Activated CD4-positive, alpha-beta T cell treated with anti-CD3 and anti-CD28 coated beads for 24 hours (primary cell): ENCODE measurements at places on chromosomes 4 and X.

- no peak for DNase-seq
These were observed 268.8 kb upstream of the SMIM31 start for GRCh38 chr4:164485136-164485535.

DNA sequence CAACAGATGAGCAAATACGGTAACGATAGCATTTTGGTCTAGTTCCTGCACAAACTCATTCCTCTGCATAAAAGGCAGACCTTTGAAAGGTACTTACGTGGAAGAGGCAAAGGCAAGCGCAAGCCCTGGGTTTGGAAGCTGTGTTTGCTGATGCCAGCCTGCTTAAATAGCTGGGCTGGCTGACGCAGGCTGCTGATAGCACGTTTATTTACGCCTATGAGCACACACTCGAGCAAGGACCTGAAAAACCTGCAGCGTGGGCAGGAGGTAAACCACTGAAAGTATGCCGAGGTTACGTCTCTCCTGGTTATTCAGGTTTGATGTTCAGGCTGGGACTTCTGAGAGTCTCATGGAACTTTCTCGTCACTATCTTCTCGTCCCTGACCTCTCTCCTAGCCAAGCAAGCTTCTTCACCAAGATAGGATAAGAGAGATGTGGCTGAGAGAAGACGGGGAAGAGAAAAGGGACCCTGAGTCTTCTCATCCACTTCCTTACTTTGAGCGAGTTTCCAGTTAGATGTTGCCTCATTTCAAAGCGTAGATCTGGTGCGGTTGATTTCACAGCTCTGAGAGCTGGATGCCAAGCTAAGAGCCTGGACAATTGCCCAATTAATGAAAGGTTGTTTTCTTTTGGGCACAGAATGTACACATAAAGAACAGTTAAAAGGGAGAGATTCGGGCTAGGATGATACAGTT is at the start of gene HOPX:
TSS of gene HOPX (minus strand) at position 139 of the 695 bp plus-strand sequence. CDS start 23,480 bp downstream, outside the sequence.
- DNase-seq: peak; percentile 52

DNA sequence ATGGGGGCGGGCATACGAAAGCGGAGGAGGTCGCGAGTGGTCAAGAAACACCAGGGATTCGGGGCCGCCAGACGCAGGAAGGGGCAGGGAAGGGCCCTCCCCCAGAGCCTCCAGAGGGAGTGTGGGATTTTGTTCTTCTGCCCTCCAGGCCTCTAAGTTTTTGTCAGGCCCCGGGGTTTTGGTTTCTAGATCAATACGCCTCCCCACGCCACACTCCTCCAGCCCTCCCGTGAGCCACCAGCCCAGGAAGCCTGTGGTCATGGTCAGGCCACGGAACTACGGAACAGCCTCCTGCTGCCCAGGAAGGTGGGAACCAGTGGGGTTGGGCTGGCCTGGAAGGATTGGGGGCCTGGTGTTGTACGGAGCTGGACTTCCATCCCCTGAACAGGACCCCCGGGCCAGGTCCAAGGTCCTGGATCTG is 38.4 kb downstream of the CPLX1 start:
- DNase-seq: no peak

DNA sequence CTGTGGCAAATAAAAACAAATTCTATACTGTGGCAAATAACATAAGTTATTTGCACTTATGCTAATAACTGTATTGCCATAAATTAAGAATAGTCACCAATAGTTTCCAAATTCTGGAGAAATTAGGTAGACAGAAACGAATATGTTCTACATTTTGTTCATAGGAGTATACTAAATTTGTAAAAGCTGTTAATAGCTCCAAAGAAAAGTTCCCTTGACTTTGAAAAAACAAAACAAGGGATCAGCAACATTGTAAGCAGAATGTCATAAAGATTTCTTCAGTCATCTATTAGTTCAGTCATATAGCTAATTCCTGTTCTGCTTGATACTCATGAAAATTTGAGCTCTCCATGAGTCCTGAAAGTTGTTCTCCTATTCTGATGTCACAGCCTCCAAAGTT is 1472.8 kb downstream of the C4orf33 start:
- DNase-seq: no peak

DNA sequence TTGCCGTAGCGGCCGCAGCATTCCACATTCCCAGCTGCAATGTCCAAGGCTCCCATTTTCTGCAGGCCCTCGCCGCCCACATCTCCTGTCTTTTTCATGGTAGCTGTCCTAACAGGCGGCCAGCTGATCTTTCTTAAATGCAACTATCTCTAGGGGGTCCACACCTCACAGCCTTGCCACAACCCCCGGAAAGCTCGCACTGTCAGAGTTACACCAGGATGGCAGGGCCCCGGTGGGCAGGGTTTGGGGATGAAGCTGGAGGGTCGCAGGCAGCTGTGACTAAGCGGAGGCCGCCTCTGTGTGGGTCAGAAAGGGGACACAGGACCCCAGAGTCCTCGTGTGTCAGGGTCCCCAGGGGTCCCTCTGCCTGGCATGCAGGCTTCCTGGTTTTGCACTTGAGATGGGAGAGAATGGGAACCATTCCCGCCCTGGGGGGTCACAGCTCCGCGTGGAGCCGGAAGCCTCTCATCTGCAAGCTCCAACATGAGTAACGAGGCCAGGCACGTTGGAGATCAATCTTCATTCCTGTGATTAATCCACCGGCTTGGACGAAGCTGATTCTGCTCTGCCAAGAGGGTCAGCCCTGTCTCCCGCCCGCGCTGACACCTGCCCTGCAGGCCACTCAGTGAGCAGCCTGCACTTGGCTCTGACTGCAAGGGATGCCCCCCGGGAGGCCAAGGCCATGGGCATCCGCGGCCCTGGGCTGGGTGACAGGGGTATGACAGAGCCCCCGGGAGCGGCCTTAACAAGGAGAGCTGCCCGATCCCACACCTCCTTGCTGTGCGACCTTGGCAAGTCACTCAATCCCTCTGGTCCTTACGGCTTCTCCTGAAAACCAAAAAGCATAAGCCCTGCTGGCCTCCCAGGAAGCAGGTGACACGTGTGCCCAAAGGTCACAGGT is 97.9 kb downstream of the ADRA2C start:
- DNase-seq: no peak

DNA sequence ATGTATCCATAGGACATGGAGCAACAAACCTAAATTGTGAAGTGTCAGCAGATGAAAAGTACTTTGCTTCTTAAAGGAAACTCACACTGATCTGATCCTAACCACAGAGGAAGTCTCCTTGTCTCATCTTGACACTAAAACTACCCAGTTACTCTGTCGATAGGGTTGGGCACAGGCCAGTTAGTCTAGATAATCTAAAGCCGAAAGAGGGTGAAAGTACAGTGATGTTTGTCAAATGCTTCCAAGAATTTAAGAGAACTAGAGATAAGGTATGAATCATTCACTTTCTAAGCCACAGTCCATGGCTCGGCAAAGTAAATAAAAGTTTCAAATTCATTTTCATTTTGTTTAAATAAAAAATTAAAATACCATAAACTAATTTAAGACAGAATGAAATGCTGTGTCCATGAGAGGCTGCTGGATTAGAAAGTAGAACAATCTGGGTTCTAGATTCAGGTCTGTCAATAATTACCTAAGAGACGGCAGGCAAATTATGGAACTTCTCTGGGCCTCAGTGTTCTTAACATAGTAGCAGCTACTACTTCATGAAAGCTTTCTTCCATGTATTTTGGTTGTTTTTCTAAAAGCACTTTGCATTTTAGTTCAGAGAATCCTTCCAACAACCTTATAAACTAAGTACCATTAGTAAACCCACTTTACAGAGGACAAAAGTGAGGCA is 176.7 kb downstream of the LDB2 start:
- DNase-seq: no peak

GRCh38 chr4:72118017-72118416 is 86.2 kb downstream of the NPFFR2 start:
- DNase-seq: no peak

DNA sequence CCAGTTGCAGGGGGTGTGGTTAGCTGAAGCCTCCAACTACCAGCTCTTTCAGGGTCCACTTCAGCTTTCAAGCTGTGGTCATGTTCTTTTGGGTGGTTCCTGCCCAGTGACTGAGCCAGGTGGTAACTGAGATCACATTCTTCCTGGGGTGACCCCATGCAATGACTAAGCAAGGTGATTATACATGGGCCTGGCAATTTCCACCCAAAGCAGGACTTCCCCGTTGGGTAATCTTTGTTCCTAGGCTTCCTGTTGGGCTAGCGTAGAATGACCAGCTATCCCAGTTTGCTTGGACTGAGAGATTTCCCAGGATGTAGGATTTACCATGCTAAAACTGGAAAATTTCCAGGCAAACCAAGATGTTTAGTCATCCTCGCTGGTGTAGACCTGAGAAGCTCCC is 18.4 kb upstream of the MAGEB17 start:
- DNase-seq: no peak

DNA sequence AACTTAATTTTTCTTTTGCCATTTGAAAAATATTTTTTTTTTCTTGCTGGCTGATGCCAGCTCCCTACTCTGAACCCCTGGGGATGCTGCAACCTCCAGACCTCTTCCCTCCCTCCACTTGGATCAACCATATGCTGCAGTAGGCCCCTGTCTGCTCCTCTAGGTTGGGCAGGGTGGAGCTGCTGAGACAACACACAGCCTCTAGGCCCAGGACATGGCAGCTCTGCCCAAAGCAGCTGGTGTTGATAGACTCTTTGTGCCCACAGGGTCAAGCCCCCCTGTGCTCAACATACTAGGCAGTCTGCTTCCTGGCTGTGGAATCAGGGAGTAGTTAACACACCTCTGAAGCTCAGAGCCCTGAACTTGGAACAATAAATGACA is 19.9 kb upstream of the CLNK start:
- DNase-seq: no peak

GRCh38 chr4:17164666-17165065 is 266.2 kb upstream of the LDB2 start:
- no peak for DNase-seq

- DNase-seq: no peak
These were observed 331.3 kb downstream of the GRXCR1 start for GRCh38 chr4:43223820-43224219.

DNA sequence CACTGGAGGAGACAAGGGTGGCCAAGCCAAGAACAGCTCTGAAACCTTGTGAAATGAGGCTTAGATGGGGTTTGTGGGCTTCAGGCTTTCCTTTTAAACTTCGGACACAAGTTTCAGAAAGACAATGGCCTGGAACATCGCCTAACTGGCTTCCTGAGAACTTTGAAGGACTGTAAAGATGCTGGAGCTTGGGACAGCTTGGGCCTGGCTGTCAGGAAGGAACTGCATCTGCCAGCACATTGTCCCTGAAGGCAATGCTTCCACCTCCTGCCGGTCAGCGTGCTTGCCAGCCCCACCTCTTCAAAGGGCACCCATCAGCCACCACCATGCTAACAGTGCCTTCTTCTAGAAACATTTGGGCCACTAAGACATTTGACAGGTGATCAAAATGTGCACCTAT is 107.9 kb downstream of the DRD5 start:
- DNase-seq: no peak

GRCh38 chrX:110123331-110123782 is 120.4 kb downstream of the TMEM164 start:
- DNase-seq: no peak

DNA sequence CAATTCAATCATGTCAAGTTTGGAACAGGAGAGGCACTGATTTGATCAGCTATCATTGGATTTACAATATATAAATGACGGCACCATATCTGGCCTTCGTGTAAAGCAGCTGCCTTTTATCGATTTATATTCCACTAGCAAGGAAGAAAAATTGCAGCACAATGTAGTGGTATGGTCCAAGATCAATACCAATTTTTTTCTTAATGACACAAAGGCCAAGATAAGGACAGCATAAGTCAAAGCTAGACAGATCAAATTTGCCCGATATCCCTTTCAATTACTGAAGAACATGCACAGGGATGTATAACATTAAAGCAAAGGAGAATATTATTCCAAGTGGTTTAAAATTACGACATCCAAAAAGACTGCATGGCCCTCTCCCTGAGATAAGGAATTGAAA is 167.4 kb downstream of the GPC3 start:
- DNase-seq: no peak
